Muscle of back (tissue), 13 donors: ENCODE measurements at places on chromosomes 11 and 22. TPM values are rescaled to one million over a fixed set of nuclear protein-coding genes. Genes with fewer than 3 reads are reported as not detected.
A peak's percentile ranks its signal among the peaks of the same experiment; 100 is the strongest.

DNA sequence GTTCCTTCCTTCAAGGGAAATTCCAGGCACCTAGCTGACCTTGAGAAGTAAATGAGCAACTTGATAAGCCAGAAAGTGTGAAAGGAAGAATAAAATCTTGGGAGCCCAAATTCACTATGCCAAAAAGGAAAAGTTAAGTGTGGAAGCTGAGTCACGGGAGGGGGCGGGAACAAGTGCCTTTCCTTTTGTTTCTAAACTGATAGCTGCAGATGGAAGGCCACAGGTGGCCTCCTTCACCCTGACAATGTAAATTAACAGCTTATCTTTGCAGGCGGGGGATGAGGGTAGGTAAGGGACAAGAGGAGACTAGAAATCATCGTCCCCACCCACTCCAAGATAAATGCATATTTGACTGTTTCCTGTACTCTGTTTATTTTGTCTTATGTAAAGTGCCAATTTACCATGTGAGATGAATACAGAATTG lies 36.4 kb upstream of the TREH start:
- no peak for DNase-seq

- DNase-seq: no peak
Observed at GRCh38 chr11:124394408-124394807, 4.4 kb downstream of the OR8B3 start.

DNA sequence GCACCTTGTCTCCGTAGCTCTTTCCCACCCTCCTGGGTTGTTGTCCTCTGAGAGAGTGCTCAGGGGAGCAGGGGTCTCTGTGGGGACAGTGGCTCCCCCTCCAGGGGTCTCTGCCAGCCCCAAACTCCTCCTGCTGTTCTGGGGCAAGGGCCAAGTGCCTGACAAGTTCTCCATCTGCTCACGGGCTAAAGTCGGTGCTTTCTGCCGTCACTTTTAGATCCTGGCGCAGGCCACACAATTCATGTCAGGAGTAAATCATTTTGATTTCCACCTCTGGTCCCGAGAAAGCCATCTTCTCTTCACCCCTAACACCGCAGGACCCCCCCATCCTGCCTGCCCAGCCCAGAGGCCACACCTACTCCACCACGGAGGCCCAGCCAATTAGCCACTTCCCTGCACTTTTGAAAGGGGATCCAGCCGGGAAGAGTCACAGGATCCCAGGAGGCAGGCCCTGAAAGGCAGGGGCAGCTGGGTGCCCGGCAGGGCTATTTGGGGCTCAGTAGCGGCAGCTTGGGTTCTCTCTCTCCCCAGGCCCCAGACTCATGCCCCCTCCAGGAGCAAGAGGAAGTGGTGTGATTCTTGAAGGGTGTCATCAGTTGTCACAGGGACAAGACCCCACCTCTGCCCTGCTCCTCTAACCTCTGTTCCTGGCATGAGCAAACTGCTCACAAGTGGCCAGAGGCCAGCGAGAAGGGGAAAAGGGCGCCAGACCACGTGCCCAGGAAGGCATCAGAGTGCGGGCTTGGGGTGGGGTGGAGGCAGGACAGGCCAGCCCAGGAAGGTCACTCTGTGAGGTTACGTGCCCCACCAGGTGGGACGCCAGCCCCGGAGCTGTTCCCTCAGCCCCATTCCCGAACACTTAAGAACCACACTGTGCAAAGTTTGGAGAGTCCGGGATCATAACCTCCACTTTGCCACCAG lies 1.3 kb downstream of the MACROD1 start:
- peak; percentile 64 for DNase-seq

GRCh38 chr11:71117311-71117710 lies 135.1 kb downstream of the SHANK2 start:
- no peak for DNase-seq

GRCh38 chr11:94186342-94187203 lies 57.9 kb downstream of the PANX1 start:
- DNase-seq: no peak

- DNase-seq: no peak
Observed at GRCh38 chr11:79174045-79175008, 266.5 kb downstream of the TENM4 start.

GRCh38 chr22:39317084-39317774 lies 2.2 kb downstream of the RPL3 start:
- no peak for DNase-seq

DNA sequence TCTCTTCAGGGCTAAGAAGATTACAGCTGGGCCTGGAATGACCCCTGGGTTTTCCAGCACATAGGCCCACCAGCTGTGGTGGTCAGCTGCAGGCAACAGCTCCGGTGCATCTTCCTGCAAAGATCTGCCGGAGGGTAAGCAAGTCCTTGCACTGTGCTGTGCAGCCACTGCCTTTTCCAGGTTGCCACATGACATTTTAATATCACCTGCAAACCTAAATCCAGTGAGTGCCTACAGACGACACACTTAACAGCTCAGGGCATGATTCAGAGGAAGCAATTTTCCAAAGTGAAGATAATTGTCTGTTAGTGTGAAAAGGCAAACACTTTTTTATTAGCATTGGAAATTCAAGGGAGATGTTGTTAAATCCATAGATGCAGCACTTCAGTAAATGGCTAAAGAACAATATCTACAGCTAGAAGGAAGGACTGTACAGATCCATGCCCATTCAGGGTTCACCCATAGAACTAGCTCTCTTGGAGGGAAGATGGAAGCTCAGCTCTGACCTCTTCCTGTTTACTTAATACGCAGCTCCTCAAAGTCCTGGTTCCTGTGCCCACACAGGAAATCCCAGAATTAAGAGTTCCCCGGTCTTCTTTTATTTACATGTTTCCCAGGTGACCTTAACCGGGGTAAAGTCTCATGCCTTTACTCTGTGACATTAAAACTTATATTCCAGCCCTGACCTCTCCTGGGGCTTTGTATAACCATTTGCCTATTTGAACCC lies 13.3 kb upstream of the NRIP3 start:
- no peak for DNase-seq

GRCh38 chr11:95239871-95240649 lies 9.1 kb upstream of the SESN3 start:
- no peak for DNase-seq

DNA sequence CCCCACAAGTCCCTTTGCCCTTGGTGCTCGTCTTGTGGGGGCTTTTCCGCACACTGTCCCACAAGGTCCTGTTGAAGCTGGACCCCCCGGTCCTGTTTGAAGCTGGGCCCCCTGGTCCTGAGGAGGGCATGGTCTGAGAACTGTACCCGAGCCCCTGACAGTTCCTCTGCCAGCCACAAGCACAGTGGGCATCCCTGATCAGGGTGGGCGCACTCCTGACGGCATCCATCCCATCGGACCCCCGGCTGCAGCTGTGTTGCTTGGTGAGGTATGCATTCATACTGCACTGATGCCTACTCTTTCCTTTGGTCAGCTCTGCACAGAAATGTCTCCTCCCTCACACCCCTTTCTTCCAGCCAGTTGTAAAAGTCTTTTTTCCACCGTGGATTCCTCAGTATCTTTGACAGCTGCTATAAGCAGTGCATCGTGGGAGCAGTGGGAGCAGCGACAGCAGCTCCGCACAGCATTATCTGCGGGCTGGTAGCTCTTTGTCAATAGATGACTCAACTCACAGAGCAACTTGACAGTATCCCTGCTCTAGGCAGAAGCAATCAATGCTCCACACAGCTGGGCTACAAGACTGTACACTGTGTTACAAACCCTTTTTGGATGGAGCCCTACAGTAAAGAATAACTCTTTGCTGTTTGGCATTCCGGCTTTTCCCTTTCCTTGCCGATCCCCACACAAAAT lies 1030.8 kb upstream of the CCDC90B start:
- peak; percentile 19 for DNase-seq

GRCh38 chr11:121446752-121447156 lies 5.4 kb upstream of the SORL1 start:
- peak; percentile 70 for DNase-seq

DNA sequence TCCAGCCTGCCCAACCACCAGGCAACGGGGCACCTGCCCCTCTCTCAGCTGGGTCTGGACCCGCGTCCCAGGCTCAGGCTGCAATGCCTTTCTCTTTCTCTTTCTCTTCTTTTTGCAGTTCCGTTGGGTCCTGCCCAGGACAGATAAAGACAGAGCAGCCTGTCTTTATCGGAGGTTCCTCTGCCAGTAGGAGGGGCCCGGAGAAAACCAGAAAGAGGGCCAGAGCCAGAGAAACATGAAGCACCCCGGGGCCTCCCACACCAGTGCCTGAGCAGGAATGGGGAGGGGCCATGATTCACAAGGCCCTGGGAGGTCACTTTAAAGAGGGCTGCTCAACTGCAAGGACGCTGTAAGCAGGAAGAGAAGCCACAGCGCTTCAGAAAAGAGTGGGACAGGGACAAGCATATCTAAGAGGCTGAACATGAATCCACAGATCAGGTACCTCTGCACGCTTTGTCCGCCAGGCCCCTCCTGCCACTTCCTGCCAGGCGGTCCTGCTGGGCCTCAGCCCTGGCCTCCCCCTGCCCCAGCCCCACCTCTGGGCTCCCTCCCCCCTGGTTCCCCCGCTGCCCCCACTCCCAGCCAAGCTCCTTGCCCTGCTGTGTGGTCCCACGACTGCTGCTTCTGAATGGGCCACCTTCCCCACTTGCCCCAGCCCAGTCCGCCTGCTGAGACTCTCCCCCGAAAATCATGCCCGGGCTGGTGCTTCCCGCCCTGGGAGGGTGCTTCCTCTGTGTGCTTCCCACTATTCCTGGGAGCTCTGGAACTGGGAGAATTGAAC lies at the start of gene APOBEC3C:
APOBEC3C (plus strand) TSS at position 316 of the 781 bp plus-strand sequence; CDS start at position 422, 106 bp downstream.
- DNase-seq: peak; percentile 63

DNA sequence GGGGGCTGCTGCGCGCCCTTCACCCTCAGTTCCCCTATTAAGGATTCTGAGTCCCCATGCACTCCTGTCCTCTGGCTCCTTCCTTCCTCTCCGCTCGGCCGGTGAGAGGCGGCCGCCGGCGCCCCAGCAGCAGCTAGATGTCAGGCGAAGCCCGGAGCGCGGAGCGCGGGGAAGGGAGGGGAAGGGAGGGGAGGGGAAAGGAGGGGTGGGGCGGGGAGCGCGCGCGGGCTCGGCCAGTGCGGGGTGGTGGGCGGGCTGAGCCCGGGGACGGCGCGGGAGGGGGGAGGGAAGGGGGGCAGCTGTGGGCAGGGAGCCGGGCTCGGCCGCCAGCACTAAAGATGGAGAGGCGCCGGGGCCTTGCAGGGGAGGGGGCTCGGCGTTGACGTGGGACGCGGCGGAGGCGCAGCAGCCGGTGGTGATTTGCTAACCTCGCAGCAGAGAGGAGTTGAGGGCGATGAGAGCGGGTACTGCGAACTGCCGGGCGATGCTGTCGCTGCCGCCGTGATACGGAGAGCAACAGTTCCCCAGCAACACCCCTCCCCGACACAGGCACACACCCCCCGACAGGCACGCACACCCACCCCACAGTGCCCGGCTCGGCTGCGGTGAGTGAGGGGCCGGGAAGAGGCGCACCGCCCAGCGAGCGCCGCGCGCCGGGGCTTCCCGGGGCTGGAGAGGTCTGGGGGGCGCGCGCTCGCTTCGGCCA lies at the start of gene ZBTB16:
ZBTB16 (plus strand) TSS at position 434 of the 706 bp plus-strand sequence. CDS start 3,590 bp downstream, outside the sequence.
- DNase-seq: peak; percentile 94

DNA sequence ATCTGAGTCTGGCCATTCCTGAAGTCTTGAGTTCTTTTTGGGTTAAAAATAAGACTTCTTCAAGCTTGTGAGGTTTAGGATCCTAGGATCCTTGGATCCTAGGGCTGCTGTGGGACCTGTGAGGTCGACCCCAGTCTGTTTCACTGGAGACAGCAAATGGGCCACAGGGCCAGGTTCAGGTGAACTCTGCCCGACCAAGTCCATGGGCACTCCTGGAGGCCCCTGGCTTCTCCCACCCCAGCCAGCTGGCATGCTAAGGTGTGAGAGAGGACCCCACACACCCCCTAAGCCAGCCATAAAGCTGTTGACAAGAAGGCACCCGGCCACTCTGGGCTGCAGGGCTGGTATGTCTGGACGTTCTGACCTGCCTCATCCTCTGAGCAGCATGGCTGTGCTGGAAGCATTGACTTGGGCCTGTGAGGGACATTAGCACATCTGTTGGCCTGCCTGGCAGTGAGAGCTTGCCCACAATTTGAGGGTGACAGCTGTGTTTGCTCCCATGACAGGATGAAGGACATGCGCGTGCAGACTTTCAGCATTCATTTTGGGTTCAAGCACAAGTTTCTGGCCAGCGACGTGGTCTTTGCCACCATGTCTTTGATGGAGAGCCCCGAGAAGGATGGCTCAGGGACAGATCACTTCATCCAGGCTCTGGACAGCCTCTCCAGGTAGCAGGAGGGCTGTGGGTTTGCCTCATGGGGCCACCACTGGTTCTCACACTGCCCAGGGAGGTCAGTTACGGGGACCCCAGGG lies 16.0 kb downstream of the CLDN5 start:
- DNase-seq: no peak

- no peak for DNase-seq
Observed at GRCh38 chr22:35347462-35347861, 33.4 kb upstream of the HMOX1 start.

- DNase-seq: no peak
Observed at GRCh38 chr11:86064220-86064803, 4.6 kb downstream of the PICALM start.

- DNase-seq: no peak
Observed at GRCh38 chr22:40203572-40203971, 25.8 kb downstream of the TNRC6B start.

- DNase-seq: no peak
Observed at GRCh38 chr22:24953384-24954113, 1.0 kb downstream of the KIAA1671 start.

- no peak for DNase-seq
Observed at GRCh38 chr11:61353131-61354067, 8.3 kb downstream of the CYB561A3 start.

GRCh38 chr11:120086651-120087050 lies 51.3 kb downstream of the TRIM29 start:
- DNase-seq: no peak

GRCh38 chr11:80596291-80596810 lies 1155.5 kb upstream of the TENM4 start:
- DNase-seq: no peak

DNA sequence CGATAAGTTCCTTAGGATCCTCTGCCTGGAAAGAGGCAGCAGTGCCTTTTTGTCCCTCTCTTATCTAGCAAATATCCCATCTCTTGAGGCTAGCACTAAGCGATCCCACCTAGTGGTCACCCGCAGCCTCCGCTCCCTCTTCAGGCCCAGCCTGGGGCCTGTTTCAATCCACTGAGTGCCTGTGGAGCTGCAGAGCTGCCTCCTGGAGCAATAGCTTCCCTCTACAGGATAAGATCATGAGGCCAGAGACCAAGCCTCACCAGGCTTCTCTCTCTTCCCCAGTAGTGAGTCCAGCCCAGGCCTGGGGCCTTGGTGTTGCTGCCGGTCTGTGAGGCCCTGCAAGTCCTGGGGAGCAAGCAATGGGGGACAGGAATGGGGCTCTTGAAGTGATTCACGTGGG lies 65.8 kb downstream of the SLC22A12 start:
- no peak for DNase-seq

GRCh38 chr11:128359515-128359914 lies 227.8 kb downstream of the ETS1 start:
- no peak for DNase-seq

- no peak for DNase-seq
Observed at GRCh38 chr11:20010851-20011225, 149.4 kb downstream of the DBX1 start.

The CRYBB2 gene
- polyA plus RNA-seq: not detected

The TPCN2 gene
- 7.8 TPM for polyA plus RNA-seq

The PIH1D2 gene
- 0.65 TPM for polyA plus RNA-seq

The SYT7 gene
- 2.0 TPM for polyA plus RNA-seq

The FAM180B gene
- polyA plus RNA-seq: 3.7 TPM

The OR51B2 gene
- polyA plus RNA-seq: not detected

The YAP1 gene
- polyA plus RNA-seq: 89.7 TPM

The ARCN1 gene
- polyA plus RNA-seq: 149 TPM

The TRIM6 gene
- 2.0 TPM for polyA plus RNA-seq

The NAALADL1 gene
- polyA plus RNA-seq: 8.1 TPM

The METTL15 gene
- polyA plus RNA-seq: 9.3 TPM

The MUC2 gene
- 0.05 TPM for polyA plus RNA-seq

The GPHA2 gene
- not detected for polyA plus RNA-seq

The NRIP3 gene
- 0.93 TPM for polyA plus RNA-seq

The PAK1 gene
- 77.2 TPM for polyA plus RNA-seq
